NCI-H526 treated with DMSO at 0.1 percent for 48 hours (cell line): ENCODE measurements at places on chromosomes 3 and 15.

DNA sequence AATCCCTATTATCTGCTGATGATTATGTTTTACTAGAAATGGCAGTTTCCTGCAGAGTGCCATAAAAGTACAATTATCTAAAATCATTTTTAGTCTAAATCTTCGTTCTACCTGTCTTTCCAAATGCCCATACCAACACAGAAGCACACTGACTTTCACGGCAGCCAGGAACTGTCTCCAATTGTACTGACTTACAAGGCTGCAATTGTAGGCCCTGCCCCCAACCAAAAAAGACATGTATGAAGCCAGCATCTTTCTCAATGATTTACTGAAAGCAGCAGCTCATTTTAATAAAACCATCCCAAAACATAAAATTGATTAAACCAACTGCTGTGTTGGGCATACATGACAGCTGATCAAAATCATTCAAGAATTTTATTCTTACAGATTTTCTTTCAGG is 119.0 kb downstream of the TBC1D5 start:
- no peak for DNase-seq

DNA sequence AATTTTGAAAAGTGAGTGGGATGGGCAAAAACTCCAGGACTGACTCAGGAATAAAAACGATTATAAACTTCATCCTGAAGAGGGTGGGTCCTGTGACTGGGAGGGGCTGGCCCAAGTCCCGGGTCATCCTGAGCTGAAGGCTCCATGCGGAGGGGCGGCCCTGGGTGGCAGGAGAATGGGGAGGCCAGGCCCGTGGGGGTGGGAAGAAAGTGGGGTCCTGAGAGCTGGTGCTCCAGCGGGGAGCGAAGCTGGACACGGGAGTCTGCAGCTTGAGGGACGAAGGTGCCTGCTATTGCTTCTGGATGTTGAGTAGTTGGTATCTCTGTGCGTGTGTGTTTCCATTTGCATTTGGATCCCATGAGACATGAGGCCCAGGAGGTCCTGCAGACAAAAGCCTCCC is 4.7 kb upstream of the OCA2 start:
- no peak for DNase-seq

- no peak for DNase-seq
Observed at GRCh38 chr3:188431553-188431952, 277.6 kb downstream of the LPP start.

- DNase-seq: no peak
Observed at GRCh38 chr3:100144255-100144866, 30.1 kb upstream of the FILIP1L start.

DNA sequence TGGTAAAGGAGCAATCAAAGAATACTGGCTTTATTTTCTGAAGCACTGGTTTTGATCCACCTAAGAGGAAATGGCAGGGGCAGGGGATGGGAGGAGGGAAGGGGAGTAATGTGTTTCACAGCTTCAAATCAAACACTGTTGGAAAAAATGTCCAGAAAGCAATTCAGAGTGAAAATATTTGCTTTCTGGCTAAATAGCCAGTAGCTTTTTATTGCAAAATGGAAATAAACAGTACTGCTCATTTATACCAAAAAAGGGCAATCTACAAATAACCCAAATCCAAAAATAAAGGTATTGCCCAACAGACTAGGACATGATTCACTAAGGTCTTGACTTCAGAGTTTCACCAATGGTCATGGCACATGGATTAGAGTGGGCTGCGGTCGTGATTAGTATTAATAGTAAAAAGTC is 279.3 kb upstream of the THBS1 start:
- DNase-seq: no peak

DNA sequence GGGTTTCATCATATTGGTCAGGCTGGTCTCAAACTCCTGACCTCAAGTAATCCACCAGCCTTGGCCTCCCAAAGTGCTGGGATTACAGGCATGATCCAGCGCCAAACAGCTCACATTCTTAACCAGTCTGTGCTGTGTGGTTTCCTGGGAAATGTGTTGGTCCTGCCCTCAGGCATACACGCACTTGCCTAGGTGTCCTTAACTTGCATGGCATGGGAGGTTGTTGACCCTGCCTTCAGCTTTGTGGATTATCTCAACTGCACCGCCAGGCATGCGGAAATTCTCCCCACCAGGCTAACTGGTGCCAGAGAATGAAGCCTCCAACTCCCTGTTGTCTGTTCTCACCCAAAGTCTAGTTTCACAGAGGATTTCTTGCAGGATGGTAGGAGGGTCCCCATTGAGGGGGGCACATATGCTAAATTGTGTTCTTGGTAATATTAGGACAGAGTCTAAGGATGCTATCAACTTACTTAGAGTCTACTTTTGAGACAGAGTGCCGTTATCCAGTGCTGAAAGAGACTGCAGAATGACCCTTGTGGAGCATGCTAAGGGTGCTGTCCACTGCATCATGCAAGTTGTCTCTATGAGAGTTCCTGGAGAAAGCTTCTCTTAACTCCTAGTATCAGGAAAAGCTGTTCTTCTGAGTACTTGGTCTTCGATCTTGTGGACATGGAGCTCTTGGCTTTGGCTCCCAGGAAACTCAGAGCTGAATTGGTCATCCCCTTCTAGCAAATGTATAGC is 61.6 kb upstream of the EIF1B start:
- DNase-seq: no peak

GRCh38 chr3:137948400-137949072 is 61.4 kb upstream of the CLDN18 start:
- DNase-seq: no peak

- DNase-seq: no peak
Observed at GRCh38 chr15:96392380-96393208, 62.1 kb downstream of the NR2F2 start.

DNA sequence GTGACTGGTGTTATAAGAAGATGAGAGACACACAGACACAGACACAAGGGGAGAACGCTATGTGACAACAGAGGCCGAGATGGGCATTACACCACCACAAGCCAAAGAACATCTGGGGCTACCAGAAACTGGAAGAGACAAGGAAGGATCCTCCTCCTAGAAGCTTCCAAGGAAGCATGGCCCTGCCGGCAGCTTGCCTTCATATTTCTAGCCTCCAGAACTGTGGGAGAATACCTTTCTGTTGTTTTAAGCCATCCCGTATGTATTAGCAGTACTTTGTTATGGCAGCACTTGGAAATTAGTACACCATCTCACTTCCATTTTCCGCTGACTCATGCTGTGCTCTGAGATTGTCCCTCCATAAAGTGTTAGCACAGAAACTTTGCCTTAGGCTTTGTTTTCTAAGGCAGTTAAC is 38.7 kb upstream of the CA12 start:
- DNase-seq: no peak

DNA sequence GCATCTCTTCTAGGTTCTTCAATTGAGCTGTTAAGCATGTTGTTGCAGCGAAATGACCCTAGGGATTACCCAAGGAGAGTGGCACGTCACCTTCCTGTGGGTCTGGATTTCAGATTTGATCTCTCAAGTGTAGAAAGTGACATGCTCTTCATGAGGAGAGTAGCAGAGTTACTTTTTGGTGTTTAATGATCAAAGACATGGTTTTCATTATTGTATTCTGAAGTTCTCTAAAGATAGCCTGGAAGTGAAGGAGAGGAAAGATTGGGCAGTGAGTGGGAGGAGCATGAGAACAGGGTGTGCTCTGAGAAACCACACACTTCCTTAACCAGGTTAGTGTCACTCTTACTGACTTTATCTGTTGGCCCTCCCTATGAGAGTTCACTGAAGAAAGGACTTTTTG is 153.6 kb downstream of the AKAP13 start:
- DNase-seq: no peak
